ENCODE measurements at places on chromosomes 7 and 10.

DNA sequence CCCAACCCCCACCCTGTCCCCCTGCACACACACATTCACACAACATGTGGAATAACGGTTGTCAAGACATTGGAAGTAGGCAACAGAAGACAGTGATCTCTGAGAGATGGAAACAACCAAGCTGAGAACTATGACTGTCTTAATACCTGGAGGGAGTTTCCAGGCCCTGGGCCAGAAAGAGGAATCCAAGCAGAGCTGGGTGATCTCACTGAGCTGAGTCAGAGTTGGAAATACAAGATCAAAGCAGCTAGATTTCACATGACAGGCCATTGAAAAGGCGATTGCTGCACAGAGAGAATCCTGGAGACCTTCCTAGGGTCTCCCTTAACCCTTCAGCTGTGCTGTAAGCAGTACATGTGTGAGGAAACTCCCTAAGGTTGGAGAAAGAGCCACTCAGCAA lies 165.8 kb upstream of the PRSS1 start:
- peak; percentile 87 for DNase-seq

DNA sequence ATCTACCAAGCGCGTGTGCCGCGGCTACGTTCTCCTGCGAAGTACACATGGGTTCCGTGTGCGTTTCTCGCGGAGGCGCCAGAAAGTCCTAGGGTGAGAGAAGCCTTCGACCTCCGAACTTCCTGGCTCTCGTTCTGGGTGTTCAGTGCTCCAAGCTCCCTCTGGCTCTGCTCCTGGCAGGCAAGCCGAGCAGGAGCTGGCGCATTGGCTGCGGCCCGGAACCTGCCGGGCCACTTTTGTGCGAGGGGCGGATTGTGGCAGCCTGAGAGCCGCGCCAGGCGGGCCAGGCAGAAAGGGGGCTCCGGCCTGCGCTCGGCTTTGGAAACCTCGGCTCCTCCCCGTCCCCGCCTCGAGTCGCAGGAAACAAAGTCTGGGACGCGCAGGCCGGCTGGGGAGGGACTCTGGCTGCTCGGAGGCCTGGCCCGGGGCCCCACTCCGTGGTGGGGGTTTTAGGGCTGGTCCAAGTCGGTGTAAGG lies 9.6 kb downstream of the EMX2 start:
- no peak for DNase-seq

- no peak for DNase-seq
Observed at GRCh38 chr7:55381189-55381588, 16.1 kb downstream of the LANCL2 start.

- no peak for DNase-seq
Observed at GRCh38 chr7:39606941-39607340, 16.4 kb upstream of the RALA start.

- DNase-seq: peak; percentile 25
Observed at GRCh38 chr10:119205894-119206602, 1.3 kb upstream of the GRK5 start.

DNA sequence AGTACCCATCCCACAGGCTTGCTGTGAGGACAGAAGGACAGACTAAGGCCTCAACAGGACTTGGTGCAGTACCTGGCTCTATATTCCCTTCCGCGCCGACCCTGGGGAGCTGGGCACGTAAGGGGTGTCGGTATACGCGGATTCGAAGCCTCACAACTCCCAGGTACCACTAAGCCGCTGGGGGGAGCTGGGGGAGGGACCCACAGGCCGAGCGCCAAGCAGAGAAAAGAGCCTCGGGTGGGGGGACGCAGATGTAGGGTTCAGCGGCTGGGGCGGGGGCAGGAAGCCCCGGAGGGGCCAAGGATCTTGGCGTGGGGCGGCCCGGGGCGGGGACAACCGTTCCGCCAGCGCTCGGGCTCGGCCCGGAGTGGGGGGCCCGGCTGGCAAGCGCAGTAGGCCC lies 126.4 kb upstream of the ZNF746 start:
- DNase-seq: peak; percentile 25

- DNase-seq: no peak
Observed at GRCh38 chr7:81842361-81842760, 72.5 kb upstream of the HGF start.

- no peak for DNase-seq
Observed at GRCh38 chr7:41107330-41107937, 595.5 kb downstream of the INHBA start.

GRCh38 chr7:99106821-99107241 lies 37.1 kb downstream of the SMURF1 start:
- peak; percentile 59 for DNase-seq

DNA sequence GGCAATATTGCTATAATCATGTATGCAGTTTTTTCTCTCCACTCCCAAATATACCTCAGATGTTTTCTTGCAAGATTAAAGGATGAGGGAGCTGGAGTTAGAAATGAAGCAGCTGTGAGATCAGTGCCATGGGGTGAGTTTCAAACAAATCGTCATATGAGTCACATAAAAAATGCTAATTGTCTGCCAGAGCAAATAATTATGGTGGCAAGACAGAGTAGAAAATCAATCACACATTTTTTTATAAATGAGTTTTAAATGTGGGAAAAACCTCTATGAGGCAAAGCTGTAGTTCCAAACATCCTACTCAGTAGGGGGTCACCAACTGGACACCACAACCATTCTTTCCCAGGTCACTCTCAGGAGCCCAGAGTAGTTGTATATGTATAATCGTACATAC lies 55.3 kb downstream of the CH25H start:
- DNase-seq: peak; percentile 93

- DNase-seq: peak; percentile 50
Observed at GRCh38 chr10:60806921-60807320, 28.6 kb downstream of the CDK1 start.

GRCh38 chr7:84908196-84908793 lies 278.6 kb downstream of the SEMA3D start:
- no peak for DNase-seq

DNA sequence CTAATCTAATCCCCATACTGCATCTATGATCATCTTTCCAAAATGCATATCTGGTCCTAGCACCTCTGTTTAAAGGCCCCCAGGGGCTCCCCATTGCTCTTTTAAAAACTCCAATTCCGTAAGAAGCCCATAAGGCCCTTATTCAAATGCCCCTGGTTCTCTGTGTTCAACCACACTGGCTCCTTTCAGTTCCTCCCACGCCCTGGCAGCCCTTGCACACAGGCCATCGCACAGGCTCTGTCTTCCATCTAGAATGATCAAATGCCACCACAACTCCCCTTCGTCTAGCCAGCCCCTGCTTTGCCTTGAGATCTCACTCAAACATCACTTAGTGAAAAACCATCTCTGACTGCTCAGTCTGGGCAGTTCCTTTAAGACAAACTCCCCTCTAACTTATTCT lies 112.9 kb upstream of the LYZL2 start:
- DNase-seq: no peak

Measured in fibroblast of lung (primary cell).